Glomerular endothelial cell (primary cell): ENCODE measurements at places on chromosomes 4 and X. TPM values are rescaled to one million over a fixed set of nuclear protein-coding genes. Genes with fewer than 3 reads are reported as not detected.

PHOX2B gene
- not detected in 2 replicates for total RNA-seq

ATP7A gene
- total RNA-seq, result 7.1 and 7.9 TPM in 2 replicates

GRCh38 chr4:181443021-181443420 is 800.2 kb upstream of the TENM3 start:
- DNase-seq, result no peak

- no peak for DNase-seq
Measured at GRCh38 chr4:1666391-1666790, 17.7 kb downstream of the FAM53A start.

- no peak for DNase-seq
Measured at GRCh38 chr4:23887989-23888388, 1.9 kb downstream of the PPARGC1A start.

GRCh38 chrX:53674581-53674980 is 11.9 kb downstream of the HUWE1 start:
- DNase-seq, result no peak
